ENCODE measurements at places on chromosomes 5 and 9. TPM values are rescaled to one million over a fixed set of nuclear protein-coding genes. Genes with fewer than 3 reads are reported as not detected.

- DNase-seq = peak; percentile 31
These were observed 95.7 kb downstream of the TTC39B start for GRCh38 chr9:15211160-15211814.

DNA sequence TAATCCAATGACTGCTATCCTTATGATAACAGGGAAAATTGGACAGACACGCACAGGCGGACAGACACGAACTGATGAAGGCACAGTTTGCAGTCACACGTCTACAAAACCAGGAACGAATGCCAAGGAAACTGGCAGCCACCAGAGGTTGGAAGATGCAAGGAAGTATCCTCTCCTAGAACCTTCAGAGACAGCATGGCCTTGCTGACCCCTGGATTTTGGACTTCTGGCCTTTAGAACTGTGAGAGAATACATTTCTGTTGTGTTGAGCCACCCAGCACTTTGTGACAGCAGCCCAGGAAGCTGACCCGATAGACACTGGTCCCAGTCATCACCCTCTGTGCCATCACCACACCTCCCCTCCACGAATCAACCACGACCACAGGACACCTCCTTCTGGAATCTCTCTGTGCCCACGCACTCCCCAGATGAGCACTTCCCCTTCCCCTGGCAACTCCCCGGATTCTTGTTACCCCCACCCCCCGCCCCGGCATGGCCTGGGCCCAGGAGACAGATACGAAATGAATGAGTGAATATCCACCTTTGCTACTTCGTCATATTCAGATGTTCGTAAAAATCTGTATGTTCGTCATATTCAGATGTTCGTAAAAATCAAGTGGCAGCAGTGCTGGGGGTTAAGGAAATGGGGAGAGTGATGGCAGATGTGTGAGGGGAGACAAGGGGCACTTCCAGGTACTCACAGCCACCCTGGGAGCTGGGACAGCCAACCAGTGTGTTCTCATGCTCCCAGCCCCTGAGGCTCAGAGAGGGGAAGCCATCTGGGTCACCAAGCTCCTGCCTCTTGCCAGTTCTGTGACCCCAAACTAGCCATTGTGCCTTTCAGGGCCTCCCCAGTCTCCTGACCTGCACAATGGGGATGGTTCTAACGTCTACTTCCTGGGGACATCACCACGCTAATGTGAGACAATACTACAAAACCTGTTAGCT, 18.5 kb downstream of the GBGT1 start:
- DNase-seq = no peak

DNA sequence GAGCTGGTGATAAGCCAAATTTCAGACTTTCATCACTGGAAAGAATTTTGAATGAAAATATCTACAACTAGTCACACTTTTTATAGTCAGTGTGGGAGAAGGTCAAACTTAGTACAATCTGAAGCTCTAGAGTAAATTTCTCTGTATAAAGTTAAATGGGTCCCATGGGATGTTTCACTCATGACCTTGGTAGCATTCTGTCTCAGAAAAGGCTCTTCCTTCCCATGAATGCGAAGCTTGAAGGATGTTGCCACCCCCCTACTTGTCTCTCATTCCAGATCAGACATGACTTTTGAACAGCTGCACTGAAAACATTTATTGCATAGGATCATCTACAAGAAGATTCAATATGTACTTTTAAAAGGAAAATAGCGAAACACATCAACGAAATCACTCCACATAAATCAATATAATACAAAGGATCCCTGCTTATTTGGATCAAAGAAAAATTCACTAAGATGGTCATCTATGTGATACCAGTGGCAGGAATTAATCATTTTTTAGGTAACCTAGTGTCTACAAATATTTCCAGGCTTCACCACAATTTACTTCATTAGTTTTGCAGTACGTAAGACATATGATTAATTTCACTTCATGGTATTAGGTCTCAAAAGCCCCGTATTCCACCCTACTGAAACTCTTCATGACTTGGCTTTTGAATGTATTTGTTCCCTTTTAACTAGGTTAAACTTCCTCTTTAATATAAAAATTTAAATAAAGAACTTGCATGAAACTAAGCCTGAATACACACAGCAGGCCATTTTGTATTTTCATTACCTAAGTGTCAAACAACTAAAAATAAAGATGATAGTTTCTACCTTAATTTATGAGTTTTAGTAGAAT, 4.4 kb downstream of the ST8SIA4 start:
- DNase-seq = no peak

DNA sequence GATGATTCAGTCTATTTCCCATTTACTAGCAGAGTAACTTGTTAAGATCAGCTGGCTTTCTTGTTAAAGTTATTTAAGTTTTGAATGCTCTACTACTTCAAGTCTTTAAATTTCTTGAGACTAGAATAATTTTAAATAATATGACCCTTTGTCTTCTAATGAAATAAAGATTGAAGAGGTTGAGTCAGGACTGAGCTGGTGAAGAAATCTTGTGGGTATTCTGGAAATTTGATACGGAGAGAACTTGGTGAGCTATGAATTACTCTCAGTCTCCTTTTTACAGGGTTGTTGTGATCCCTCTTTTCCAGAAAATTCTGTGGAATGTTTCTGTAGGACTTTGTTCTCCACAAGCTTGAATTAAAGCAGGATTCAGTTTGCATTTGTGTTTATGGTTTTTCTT, 29.3 kb downstream of the RNF20 start:
- no peak for DNase-seq

DNA sequence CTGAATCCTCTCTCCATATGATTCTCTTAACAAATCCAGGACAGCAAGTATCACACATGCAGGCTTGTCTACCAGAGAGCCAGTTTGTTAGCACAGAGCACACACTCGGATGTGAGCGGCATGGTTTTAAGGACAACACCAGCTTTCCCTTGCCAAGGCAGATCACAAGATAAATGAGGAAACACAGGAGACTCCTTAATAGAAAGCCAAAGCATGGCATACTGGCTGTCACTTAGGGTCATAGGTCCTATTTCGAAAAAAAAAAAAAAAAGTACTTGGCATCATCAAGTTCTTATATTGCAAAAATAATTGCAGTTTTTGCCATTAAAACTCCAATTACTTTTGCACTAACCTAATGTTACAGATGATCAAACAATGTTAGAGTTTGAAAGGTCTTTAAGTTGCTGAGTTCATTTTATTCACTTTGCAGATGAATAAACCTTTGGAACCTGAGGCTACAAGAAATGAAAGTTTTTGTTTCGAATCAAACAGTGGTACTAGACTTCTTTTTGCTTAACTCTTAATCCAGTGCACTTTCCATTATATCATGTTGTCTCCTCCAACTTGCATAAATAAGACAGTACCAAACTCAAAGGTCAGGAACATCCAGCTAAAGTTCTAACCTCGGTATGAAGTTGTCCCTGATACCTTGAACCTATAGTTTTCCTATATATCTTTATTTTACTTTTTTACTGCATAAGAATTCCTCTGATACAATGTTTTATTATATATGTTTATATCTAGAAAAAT, 138.5 kb downstream of the MPDZ start:
- no peak for DNase-seq

- DNase-seq = no peak
These were observed 458.9 kb downstream of the PRR16 start for GRCh38 chr5:120923026-120923425.

ITGA1 gene
- 6.9 TPM for total RNA-seq

- DNase-seq = no peak
These were observed 117.2 kb downstream of the TRPM3 start for GRCh38 chr9:71004196-71004595.

BTNL8 gene
- total RNA-seq = 0.12 TPM

FOXD4L4 gene
- 0.10 TPM for total RNA-seq

PCDHA1 gene
- total RNA-seq = not detected

CDH12 gene
- not detected for total RNA-seq

GRCh38 chr9:90846770-90847419, 45.3 kb downstream of the SYK start:
- DNase-seq = no peak

DNA sequence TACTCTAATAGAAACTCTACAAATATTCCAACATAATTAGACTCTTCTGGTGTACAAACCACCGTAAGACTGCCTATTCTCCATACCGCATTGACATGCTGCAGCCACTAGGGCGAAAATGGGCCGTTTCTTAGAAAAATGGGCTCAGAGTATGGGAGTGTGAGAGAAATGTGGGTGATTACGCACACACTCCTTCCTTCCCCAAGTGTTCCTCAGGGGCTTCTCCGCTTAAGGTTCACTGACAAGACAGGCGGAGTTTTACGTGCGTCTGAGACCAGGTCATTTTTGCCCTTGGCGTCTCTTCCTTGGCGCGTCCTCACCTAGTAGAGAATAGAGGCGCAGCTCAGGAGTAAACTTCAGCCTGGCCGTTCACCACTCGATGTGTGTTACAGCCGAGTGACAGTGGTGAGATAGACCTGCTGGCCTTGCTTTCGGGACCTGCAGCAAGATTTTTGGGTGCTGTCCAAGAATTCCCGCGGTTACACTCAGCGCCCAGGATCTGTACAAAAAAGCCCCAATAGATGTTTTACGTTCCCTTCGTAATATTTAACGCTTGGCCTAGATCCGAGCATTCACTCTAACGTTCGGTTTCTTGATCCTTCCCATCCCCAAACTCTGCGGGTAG, 1.8 kb upstream of the NTRK2 start:
- no peak for DNase-seq

DNA sequence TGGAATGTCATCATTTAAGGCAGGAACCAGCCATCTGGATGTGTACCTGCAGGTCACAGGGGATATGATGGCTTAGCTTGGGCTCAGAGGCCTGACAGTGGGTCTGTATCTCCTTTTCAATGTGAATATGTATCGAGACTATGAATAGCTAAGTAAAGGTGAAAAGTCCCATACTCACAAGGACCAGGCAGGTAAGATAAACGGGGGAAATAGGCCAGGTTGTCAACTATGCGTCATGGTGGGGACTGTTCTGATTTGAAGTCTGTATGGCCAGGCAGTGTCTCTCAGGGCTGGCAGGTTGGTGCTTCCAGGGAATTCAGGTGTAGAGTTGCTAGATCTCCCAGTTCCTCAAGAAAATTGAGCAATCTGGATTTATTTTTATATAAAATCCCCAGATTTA, 987.9 kb upstream of the WWC1 start:
- DNase-seq = no peak

DNA sequence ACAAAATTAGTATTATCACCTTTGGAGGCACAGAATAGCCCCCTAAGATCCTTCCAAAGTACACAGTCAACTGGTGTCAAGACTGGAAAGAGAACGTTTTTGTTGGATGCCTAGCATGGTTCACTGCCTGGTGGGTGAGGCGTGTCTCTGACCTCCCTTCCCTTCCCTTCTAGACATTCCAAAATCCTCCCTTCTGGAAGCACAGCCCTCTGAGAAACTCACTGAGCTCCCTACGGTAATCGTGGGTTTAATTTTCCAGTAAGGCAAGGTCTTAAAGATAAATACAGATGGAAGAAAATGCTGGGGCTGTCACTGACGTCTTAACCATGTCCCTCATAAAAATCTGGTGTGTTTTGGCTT, 138.8 kb downstream of the LIFR start:
- DNase-seq = no peak

GRCh38 chr5:103117471-103117991, 2.4 kb downstream of the GIN1 start:
- no peak for DNase-seq

DNA sequence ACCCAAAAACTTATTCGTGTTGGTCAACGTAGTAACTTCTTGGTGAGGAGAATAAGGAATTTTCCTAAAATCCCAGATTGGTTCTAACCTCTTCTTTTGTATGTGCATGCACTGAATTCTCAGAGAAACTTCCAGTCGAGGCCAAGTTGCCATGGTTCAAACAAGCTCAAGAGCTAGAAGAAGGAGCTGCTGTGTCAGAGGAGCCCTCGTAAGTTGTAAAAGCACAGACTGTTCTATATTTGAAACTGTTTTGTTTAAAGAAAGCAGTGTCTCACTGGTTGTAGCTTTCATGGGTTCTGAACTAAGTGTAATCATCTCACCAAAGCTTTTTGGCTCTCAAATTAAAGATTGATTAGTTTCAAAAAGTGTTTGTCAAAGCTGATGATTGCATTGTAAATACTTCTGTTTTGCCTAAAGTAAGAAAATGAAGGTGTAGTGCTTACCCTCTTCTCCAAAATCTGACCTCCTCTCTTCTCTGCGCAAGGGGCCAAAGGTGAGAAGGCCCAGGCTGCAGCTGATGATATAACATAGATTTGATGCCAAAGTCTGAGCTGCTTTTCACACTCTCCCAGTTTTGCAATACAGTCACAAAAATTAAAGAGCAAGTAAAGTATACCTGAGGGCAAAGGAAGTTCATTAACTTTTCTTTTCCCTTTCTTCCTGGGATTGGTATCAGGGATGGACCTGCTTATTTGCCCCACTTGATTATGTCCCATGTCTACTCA, 210.8 kb downstream of the ADAMTSL1 start:
- no peak for DNase-seq

GRCh38 chr9:117156771-117157535, 257.9 kb downstream of the ASTN2 start:
- DNase-seq = no peak
